ENCODE measurements at places on chromosomes 7 and 10. TPM values are rescaled to one million over a fixed set of nuclear protein-coding genes. Genes with fewer than 3 reads are reported as not detected.

Gene SLC26A3
- not detected for total RNA-seq

Gene TRIL
- 0.29 TPM for total RNA-seq

Gene HOXA1
- 1.5 TPM for total RNA-seq

Gene PTEN
- total RNA-seq, result 169 TPM

- H3K4me3 ChIP-seq, result no peak overlapping the region
- H3K4me1 ChIP-seq, result no peaks in the 10 kb centered on the region
- no peaks in the 10 kb centered on the region for H3K36me3 ChIP-seq
- peaks cover 22% of the 10 kb centered on the region for H3K27me3 ChIP-seq
- no peak for DNase-seq
Observed at GRCh38 chr7:29329686-29330085, 135.1 kb downstream of the CHN2 start.

DNA sequence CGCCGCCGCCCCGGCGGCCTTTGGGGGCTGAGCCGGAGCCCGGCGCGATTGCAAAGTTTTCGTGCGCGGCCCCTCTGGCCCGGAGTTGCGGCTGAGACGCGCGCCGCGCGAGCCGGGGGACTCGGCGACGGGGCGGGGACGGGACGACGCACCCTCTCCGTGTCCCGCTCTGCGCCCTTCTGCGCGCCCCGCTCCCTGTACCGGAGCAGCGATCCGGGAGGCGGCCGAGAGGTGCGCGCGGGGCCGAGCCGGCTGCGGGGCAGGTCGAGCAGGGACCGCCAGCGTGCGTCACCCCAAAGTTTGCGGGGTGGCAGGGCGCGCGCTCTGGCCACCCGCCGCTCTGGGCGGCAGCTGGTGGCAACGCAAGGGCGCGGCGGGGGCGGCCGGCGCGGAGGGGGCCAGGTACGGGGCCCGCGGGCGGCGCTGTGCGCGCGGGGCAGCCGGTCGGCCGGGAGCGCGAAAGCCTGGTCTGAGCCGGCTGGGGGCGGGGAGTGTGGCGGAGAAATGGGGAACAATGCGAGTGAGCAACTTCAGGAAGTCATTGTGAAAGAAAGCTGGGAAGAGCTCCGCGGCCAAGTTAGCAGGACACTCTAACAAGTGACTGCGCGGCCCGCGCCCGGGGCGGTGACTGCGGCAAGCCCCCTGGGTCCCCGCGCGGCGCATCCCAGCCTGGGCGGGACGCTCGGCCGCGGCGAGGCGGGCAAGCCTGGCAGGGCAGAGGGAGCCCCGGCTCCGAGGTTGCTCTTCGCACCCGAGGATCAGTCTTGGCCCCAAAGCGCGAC lies at the start of gene IKZF1:
IKZF1 (plus strand) TSS at position 588 of the 782 bp plus-strand sequence. CDS start 14,346 bp downstream, outside the sequence.
- no peak within 1 kb of the TSS for H3K27ac ChIP-seq
- peak; percentile 61 for DNase-seq
- no peaks in the 10 kb centered on the region for H3K4me1 ChIP-seq

GRCh38 chr10:123392182-123392963 lies 238.2 kb downstream of the BUB3 start:
- H3K27me3 ChIP-seq, result no peaks in the 10 kb centered on the region
- no peaks in the 10 kb centered on the region for H3K36me3 ChIP-seq
- no peaks in the 10 kb centered on the region for H3K4me1 ChIP-seq

DNA sequence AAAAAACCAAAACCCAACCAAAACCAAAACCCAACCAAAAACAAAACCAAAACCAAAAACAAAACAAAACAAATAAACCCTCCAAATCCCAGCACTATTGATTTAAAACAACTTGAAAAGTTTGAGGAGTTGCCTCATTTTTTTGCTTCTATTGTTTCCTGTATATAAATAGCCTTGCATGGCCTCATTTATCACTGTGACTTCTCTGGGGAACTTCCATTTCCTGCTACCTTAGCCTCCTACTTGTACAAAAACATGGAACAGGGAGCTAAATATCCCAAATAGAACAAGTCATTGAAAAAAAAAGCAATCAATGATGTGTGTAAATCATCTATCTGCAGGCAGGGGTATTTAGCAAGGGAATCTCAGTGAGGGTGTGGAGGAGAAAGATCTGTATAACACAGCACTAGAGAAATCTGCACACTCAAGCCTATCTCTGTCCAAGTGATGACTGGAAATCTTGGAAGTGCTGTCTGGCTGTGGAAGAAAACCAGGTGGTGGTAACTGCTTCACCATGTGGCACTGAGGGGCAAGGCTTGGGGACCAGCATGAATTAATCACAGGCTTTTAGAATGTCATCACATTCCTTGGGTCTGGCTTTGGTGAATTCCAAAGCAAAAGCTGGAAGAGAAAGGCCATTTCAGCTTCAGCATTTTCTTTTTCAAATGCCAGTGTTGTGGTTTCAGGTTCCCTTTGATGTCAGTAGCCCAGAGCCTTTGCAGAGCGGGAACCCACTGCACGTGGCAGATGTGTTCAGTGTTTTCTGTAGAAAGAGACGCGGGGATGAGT lies 349.5 kb upstream of the ZNF32 start:
- H3K27ac ChIP-seq, result no peak overlapping the region
- H3K27me3 ChIP-seq, result no peaks in the 10 kb centered on the region

- no peaks in the 10 kb centered on the region for H3K27me3 ChIP-seq
- no peak overlapping the region for H3K27ac ChIP-seq
- no peaks in the 10 kb centered on the region for H3K36me3 ChIP-seq
- no peak for DNase-seq
- H3K4me3 ChIP-seq, result no peak overlapping the region
Observed at GRCh38 chr10:105138358-105138757, 497.3 kb downstream of the SORCS3 start.
